Stomach (tissue), 19 donors: ENCODE measurements at places on chromosomes 4 and X. TPM values are rescaled to one million over a fixed set of nuclear protein-coding genes. Genes with fewer than 3 reads are reported as not detected.

DNA sequence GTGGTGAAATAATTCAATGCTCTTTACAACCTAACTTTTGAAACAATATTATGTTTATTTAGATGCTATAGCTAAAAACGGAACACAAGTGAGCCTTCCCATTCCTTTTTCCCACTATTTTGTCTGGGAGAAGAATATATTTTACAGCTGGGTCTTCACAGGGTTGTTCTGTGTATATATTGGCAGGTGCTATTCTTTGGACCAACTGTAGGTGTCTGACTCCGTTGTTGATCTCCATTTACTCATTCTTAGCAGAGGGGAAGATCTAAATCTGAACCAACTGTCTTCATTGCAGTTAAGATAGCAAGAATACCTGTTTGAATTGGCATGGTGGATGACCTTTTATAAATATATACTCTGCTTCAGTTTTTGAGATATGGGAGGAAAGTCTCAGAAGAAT lies 257.4 kb downstream of the CFAP299 start:
- DNase-seq: no peak
- H3K36me3 ChIP-seq: no peaks in the 10 kb centered on the region
- H3K4me3 ChIP-seq: no peak overlapping the region
- peaks cover 2% of the 10 kb centered on the region for H3K27me3 ChIP-seq
- no peaks in the 10 kb centered on the region for H3K4me1 ChIP-seq
- H3K27ac ChIP-seq: no peak overlapping the region

GRCh38 chr4:48602222-48602621 lies 112.2 kb downstream of the ZAR1 start:
- H3K4me1 ChIP-seq: peaks cover 42% of the 10 kb centered on the region
- DNase-seq: no peak
- H3K4me3 ChIP-seq: no peak overlapping the region
- no peak overlapping the region for H3K27ac ChIP-seq

- H3K27ac ChIP-seq: no peak overlapping the region
- no peaks in the 10 kb centered on the region for H3K27me3 ChIP-seq
- DNase-seq: no peak
- H3K4me1 ChIP-seq: no peaks in the 10 kb centered on the region
These were observed 199.0 kb downstream of the BANK1 start for GRCh38 chr4:101989551-101989950.

Gene FAT4
- total RNA-seq: 19.7 TPM

DNA sequence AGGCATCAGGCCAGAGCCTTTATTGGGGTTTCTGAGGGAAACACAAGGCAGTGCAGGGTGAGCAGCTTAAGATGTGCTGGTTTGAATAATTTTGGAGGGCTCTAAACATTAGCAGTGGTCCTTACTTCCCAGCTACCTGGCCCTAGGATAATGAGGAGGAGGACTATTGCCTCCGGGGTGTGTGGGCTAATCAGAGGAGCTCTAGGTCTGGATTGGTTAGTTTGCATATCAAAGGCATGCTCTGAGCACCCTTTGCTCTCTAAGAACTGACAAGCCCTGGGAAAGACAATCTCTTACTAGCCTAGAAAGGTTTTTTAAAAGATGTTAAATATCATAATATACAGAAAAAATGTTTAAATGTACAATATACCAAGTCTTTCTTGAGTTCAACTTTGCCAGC lies 58.4 kb downstream of the RXFP1 start:
- DNase-seq: no peak
- no peak overlapping the region for H3K27ac ChIP-seq
- H3K4me3 ChIP-seq: no peak overlapping the region
- H3K4me1 ChIP-seq: no peaks in the 10 kb centered on the region
- H3K36me3 ChIP-seq: no peaks in the 10 kb centered on the region

Gene CENPC
- total RNA-seq: 40.3 TPM

Gene AADAT
- 2.9 TPM for total RNA-seq

GRCh38 chr4:182874304-182874751 lies 42.9 kb downstream of the DCTD start:
- H3K4me1 ChIP-seq: no peaks in the 10 kb centered on the region
- DNase-seq: no peak
- no peaks in the 10 kb centered on the region for H3K27me3 ChIP-seq
- no peak overlapping the region for H3K27ac ChIP-seq

DNA sequence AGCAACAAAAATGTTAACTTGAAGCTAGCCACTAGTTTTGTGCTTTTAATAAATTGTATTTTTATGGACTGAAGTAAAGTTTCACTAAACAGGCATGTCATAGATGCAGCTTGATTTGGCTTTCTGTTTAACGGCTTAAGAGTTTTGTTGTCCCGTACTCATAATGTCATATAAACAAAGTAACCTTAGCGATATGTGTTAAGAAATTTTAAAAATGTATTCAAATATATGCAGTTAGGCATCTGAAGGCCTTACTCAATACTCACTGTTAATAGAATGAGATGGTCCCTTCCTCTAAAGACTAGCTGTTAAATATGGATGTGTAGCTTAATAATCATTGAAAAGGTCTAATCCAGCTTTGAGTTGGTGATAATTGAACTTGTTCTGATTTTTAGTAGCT lies 1.0 kb upstream of the SCLT1 start:
- H3K4me3 ChIP-seq: peak overlapping the region; percentile 85
- no peaks in the 10 kb centered on the region for H3K36me3 ChIP-seq

DNA sequence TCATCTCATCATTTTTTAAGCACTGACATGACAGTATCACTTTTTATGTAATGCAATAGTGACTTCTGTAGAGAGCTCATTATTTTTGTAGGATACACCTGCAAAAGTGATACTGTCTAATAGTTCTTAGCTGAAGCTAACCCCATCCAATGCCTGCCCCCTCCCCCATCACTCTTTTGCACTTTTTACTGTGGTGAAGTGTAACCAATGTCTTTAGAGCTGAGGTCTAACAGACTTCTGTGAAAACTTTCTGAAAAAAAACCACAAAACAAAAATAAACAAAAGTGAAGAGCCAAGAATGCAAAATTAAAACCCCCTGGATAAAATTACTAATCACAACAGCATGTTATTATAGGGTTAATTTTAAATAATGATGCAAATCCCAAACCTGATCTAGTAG lies 301.1 kb downstream of the ANK2 start:
- no peaks in the 10 kb centered on the region for H3K27me3 ChIP-seq
- DNase-seq: no peak
- H3K4me3 ChIP-seq: no peak overlapping the region
- no peaks in the 10 kb centered on the region for H3K4me1 ChIP-seq
- peaks cover 10% of the 10 kb centered on the region for H3K36me3 ChIP-seq
- H3K27ac ChIP-seq: no peak overlapping the region

DNA sequence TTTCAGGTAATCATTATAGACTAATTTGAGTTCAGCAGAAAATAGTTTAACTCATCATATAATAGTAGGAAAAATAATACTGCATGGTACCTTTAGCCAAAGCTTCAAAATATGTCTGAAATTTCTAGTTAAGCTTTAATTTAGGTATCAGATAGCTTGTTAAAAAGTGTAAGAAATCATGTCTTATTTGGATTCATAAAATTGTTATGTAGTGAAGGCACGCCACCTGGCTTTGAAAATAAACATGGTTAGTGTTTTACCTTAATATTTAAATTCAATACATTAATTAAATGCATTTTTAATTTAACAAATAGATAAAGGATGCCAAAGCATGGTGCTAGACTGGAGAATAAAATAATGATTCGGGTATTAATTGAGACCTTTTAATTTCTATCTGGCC lies 211.4 kb downstream of the FSTL5 start:
- H3K4me1 ChIP-seq: no peaks in the 10 kb centered on the region
- no peak overlapping the region for H3K27ac ChIP-seq
- no peak for DNase-seq
- H3K4me3 ChIP-seq: no peak overlapping the region
- H3K27me3 ChIP-seq: no peaks in the 10 kb centered on the region

Gene RS1
- not detected for total RNA-seq
